Left cardiac atrium (tissue), 4 donors: ENCODE measurements at places on chromosomes 12 and 14. TPM values are rescaled to one million over a fixed set of nuclear protein-coding genes. Genes with fewer than 3 reads are reported as not detected.

GRCh38 chr12:53991077-53991460 lies 6.1 kb downstream of the HOXC10 start:
- no peak for DNase-seq

DNA sequence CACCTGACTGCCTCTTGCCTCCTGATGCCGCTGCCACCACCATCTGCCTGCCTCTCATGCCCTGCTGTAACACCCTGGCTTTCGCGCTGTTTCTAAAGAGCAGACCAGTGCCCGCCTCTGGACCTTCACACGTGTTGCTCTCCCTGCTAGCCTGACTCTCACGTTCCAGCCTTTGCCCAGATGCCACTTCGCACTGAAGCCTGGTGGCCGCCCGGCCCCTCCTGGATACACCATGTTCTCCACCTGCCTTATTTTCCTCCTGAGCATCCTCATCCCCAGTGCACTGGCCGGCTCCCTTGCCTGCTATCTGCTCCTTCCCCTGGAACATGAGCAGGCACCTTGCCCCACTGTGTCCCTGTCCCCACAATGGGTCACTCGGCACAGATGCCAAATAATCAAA lies 146.5 kb downstream of the PIWIL1 start:
- DNase-seq: no peak

The METTL25 gene
- total RNA-seq: 14.5 TPM

The SUDS3 gene
- 18.1 TPM for total RNA-seq

The ACVRL1 gene
- total RNA-seq: 65.2 TPM

GRCh38 chr14:88852632-88853031 lies 28.2 kb downstream of the TTC8 start:
- DNase-seq: no peak

DNA sequence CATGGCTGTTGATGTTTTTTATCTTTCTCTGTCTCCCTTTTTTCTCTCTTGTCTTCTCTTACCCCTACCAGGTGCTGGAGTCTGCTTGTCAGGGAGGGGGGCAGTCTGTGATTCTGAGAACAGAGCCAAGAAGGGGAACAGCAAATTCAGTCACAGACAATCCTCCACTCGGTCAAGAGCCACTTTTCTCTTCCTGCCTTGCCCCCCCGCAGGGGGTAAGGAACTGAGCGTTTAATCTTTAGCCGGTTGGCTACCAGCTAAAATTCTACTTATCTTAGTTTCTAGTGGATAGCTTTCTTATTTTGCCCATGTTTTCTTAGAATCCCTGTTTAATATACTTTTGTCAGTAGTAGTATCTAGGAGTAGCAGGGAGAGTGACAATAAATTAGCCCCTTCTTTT lies 1.9 kb downstream of the RIMKLB start:
- DNase-seq: no peak

The CARMIL3 gene
- total RNA-seq: 0.08 TPM

DNA sequence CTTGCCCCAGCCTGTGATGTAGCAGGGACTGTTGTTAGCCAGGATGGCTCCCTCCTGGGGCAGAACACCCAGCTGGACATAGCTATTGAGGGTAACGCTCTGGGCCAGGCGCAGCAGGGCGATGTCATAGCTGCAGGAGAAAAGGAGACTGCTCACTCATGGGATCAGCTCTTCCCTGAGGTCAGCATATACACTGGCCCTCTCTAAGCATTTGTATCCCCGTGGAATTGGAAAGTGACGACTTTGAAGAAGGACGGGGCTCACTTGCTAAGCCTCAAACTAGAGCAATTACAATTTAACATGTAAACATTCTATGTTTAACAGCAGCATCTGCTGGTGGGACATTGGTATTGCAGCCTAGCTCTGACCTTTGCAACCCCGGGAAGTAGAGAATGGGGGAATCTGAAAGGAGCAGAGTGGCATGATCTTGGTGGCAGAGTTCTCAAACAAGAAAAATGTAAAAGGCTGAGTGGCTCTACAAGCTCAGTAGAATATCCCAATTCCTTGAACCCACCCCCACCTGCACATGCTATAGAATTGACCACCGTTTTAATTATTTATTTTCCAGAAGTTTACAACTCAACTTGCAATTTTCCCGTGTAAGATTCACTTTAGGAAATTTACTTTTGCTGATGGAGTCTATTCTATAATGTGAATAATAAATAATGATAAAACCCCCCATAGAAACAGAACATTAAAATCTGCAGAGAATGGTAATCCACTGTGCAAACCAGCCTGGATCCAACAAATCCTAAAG lies 5.0 kb downstream of the CELA1 start:
- DNase-seq: peak; percentile 51

- DNase-seq: no peak
Measured at GRCh38 chr14:72519543-72519942, 374.4 kb downstream of the DPF3 start.

GRCh38 chr14:80584744-80585505 lies 356.6 kb downstream of the CEP128 start:
- no peak for DNase-seq

- no peak for DNase-seq
Measured at GRCh38 chr12:104959335-104959841, 1.3 kb upstream of the SLC41A2 start.
